ENCODE measurements at places on chromosomes 11 and 22.

GRCh38 chr11:79661373-79661772, 220.5 kb upstream of the TENM4 start:
- DNase-seq = no peak

- DNase-seq = no peak
Measured at GRCh38 chr11:46991391-46991790, 54.8 kb downstream of the CSTPP1 start.

- no peak for DNase-seq
Measured at GRCh38 chr22:49627217-49628181, 200.2 kb downstream of the BRD1 start.

- no peak for DNase-seq
Measured at GRCh38 chr11:78217650-78218541, 29.2 kb downstream of the USP35 start.

GRCh38 chr11:82711648-82712047, 22.0 kb downstream of the FAM181B start:
- DNase-seq = no peak

DNA sequence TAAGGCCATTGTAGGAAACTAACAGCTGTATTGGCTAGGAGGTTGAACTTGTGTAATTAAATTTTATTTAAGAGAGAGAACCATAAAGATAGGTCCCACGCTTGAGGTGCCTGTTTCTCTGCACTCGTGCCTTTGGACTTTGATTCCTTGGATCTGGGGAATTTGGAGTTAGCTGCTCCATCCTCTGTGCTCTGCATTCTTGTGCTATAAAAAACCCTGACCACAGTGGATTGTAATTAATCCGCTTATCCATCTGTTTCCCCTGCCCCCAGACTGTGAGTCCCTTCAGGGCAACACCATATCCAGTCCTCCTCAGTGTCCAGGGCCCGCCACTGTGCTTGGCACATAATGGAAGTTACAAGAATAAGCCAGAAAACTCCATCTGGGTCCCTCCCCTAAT, 169.8 kb downstream of the SPON1 start:
- DNase-seq = no peak

GRCh38 chr11:44834846-44835245, 108.1 kb downstream of the TSPAN18 start:
- no peak for DNase-seq

Data from suppressor macrophage (primary cell).